ENCODE measurements at places on chromosomes 3 and 15.

- no peak for DNase-seq
Measured at GRCh38 chr3:177262396-177262795, 65.1 kb upstream of the TBL1XR1 start.

DNA sequence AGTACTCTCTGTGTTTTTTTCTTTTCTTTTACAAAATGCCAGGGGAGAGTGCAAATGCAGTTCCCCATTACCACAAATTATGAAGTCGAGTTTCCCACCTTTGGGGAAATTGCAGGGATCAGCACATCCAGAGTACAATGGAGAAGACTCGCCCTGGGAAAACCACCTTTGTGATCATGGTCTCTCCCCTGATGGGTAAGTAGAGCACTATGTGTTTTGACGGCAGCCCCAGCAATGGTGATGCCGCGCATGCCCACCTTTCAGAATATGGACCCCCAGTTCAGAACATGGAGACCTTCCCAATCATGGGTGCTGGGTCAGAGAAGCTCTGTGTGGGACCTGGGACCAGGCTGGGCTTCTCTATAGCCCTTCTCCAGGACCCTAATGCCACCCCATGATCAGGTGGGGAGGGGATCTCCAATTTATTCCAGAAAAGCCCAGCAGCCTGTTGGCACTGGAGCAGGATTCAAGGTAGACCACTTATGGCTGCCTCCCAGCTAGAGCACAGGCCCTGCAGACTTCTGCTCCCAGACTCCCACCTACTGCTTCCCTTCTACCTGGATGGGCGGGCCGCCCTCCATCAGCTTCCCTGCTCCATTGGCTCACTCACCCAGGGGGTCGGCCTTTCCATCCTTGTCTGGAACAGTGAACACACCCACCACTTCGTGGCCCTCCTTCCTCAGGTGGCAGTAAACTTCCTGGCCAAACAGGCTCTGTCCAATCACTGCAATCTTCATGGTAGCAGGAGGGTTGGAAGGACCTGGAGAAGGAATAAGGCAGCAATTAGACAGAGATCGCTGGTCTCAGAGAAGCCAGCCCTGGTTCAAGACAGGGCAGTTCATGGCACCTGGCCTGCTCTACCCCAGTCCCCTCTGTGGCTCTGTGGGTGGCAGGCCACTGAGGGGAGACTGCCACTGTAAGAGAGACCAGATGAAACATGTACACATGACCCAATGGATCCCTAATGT is 19.9 kb downstream of the ALDH1L1 start:
- no peak for DNase-seq

DNA sequence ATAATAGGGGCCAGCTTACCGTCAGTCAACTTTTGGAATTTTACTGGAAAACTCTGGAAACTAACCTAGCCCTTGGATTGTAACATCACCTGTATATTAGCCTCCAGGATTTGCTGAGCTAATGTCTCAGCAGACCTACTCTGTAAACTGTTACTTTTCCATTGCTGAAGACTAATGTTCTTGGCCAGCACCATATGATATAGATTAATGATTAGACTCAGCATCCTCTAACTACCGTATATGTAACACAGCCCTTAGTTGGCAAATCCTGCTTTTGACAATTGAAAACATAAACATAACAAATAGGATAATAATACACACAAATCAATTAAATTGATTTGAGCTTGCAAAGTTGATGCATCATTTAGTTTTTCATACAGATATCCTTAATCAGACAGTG is 26.6 kb upstream of the GBE1 start:
- no peak for DNase-seq

- no peak for DNase-seq
Measured at GRCh38 chr3:194277104-194277785, 73.9 kb downstream of the CPN2 start.

- no peak for DNase-seq
Measured at GRCh38 chr3:72451841-72452240, 396.4 kb downstream of the SHQ1 start.

GRCh38 chr15:57647791-57648130 is 56.1 kb downstream of the MYZAP start:
- DNase-seq: no peak

DNA sequence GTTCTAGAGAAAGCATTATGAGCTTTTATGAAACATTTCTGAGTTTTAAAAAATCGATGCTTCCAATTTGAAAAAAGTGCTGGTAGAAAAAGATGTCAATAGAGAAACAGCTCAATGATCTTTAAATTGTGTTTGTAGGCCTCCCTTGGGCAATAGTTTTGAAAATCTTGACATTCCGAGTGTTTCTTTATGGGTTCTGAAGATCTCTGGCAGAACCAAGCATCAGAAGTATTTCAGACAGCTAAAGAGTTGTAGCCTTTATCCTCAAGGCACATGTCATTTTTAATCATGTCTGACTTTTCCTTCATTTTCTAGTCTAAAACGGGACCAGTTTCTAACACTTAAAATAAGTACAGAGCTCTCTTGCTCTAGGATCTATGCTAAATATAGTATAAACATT is 188.1 kb upstream of the CBLB start:
- no peak for DNase-seq

Data from activated T-helper 1 cell treated with anti-CD3 and anti-CD28 coated beads, Interleukin-2, amount 50 U/mL, for 16 hours (primary cell).